Right hindlimb (tissue), 1 donor: ENCODE measurements at places on chromosomes 5 and 9.

DNA sequence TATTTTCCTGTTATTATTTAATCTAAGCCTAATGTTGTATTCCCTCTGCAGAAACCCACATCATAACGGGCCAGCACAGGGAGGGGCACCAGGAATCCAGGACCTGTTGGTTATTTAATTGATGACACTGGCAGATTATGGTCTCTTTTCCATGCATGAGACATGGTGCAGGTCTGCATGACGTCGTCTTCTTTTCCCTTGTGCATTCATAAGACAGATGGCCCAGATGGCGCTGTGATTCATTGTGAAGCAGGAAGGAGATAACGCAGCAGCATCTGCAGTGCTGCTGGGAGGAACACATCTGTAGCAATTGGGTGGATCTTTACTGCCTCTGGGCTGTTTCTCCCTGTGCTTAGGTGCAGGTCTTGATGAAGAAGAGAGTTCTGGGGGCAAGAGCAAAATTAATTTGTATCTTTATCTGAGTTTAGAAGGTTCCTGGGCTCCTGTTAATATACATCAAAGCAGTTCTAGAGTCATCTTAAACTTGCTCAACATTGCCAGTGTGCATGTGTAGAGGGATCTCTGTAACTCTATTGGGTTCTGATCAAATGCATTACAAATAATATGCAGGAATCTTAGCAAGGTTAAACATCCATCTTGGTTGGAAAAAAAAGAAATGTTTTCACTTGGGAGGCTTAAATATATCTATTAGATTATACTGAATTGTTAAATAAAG, 176.1 kb downstream of the PCSK1 start:
- DNase-seq: no peak

DNA sequence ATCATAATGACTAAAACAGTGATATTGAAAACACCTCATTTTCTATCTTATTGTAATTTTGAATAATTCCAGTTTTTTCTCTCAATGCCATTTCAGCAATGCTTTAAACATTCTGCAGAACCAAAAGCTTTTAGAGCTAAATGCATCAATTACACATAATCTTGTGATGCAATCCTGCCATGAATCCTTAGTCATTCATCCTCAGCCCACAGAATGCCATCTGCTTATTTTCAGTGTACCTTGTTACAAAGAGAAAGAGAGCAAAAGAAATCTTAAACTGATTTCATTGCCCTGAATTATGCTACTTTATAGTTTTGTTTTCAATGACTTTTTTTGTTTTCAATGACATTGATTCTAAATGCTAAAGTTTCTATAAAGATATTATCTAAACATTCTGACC, 1234.8 kb upstream of the C9orf72 start:
- no peak for DNase-seq

DNA sequence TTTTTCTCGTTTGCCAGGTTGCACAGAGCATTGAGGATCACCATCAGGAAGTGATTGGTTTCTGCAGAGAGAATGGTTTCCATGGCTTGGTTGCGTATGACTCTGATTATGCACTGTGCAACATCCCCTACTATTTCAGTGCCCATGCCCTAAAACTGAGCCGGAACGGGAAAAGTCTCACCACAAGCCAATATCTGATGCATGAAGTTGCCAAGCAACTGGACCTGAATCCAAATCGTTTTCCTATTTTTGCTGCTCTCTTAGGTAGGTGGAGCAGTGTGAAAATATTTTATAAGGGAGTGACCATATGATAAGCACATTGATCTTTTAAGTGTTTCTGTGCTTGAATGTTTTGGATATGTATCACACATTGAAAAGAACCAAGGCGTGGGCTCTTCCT, 17.7 kb upstream of the FAM120AOS start:
- DNase-seq: no peak

DNA sequence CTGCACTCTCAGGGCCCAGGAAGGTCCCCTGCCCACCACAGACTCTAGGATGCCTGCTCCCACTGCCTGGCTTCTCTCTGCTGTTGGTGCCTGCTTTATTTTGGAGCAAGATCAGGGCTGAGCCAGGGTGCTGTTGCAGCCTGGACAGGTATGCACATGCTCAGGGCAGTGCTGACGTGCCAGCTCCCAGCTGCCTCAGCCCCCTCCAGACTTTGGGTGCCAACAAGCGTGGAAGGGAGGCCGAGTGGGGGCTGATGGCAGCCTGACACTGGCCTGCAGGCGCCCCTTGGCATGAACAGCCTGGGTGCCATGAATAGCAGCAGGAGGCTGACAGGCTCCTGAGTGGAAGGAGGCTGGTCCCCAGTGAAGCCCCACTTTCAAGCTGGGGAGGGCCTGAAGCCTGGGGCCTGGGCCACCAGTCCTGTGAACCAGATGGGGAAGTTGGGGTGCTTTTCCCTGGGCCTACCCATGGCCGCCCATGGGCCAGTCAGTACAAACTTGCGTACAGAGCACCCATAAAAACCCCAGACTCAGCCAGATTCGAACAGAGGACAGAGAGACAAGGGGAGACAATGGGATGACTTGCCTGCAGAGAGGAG, 6.8 kb downstream of the AMBP start:
- no peak for DNase-seq

GRCh38 chr5:170809551-170809950, 26.0 kb downstream of the GABRP start:
- peak; percentile 26 for DNase-seq

DNA sequence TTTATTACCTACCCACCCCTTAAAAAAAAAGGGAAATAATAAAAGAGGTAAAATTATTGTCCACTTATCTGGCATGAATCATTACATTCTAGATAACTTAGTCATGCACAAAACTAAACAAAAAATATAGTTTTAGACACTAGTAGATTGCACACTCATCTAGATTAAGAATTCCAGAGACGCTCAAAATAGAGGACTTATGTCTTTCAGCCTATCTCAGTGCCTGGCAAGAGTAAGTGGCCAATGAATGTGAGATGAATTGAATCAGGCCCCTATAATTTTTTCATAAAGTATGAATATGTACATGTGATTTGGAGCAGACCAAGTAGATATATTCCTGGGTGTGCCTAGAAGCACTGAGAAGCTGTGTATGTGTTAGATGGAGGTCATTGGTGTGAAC, 2.0 kb upstream of the RXFP3 start:
- no peak for DNase-seq

DNA sequence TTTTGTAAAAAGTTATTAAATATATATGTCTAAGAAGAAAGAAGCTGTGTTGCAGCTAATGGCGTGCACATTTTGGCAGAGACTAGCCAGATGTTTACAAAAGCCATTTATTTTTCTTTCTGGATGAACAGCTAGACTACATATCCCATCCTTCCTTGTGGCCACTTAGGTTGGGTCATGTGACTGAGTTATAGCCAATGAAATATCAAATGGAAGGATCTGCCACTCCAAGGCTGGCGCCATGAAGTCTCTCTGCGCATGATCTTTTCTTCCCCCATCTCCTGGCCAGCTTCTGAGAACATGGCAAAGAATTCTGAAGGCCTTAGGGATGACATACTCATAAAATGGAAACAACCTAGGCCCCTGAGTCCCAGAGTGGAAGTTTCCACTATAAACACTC, 244.2 kb upstream of the DAB2 start:
- no peak for DNase-seq

GRCh38 chr5:159301466-159301865, 28.8 kb downstream of the IL12B start:
- DNase-seq: no peak

DNA sequence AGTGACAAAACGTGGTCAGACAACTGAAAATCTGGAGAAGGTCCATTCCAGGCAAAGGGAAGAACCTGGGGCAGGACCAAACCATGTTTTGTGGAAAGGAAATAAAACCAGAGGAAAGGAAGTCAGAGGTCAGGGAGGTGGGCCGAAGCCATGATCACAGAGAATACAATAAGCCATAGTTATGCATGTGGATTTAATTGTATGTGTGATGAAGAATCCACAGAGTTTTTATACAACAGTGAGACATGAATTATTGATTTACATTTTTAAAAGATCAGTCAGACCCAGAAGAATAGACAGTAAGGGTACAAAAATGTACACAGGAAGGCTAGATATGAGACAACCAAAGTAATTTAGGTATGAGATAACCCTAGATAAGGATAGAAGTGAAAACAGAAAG, 20.8 kb downstream of the TTC33 start:
- no peak for DNase-seq

- DNase-seq: no peak
Observed at GRCh38 chr9:124928116-124928515, 12.8 kb downstream of the GOLGA1 start.

GRCh38 chr5:158153508-158153907, 294.6 kb upstream of the CLINT1 start:
- no peak for DNase-seq

DNA sequence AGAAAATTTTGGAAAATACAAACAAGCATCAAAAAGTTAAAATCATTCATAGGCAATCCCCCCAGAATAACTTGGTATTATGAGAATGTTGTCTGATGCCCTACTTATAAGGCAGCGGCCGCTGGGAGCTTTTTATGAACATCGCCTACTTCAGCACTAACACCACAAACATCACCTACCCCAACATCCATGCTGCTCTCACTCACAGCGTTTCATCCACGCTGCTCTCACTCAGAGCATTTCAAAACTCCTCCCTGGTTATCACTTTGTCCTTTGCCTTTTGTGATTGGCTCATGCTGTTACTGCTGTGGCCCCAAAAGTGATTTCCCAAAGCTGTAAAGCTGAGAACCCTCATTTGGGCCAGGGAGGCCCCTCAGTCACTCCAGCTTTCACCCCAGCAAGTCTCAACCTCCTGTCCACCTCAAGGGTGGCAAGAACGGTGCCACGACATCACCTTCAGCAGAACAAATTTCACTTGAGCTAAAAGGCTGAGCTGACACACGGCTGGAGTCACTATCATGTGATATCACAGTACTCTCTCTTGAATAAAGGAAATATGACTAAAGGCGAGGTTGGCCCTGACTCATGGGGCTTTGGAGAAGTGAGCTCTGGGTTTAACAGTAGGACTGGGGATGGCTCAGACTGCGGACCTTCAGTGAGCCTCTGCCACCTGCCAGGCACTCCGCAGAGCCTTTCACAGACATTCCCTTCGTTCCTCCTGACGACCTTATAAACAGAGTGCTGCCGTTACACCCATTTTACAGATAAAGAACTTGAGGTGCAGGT, 25.2 kb downstream of the SHC3 start:
- DNase-seq: no peak

DNA sequence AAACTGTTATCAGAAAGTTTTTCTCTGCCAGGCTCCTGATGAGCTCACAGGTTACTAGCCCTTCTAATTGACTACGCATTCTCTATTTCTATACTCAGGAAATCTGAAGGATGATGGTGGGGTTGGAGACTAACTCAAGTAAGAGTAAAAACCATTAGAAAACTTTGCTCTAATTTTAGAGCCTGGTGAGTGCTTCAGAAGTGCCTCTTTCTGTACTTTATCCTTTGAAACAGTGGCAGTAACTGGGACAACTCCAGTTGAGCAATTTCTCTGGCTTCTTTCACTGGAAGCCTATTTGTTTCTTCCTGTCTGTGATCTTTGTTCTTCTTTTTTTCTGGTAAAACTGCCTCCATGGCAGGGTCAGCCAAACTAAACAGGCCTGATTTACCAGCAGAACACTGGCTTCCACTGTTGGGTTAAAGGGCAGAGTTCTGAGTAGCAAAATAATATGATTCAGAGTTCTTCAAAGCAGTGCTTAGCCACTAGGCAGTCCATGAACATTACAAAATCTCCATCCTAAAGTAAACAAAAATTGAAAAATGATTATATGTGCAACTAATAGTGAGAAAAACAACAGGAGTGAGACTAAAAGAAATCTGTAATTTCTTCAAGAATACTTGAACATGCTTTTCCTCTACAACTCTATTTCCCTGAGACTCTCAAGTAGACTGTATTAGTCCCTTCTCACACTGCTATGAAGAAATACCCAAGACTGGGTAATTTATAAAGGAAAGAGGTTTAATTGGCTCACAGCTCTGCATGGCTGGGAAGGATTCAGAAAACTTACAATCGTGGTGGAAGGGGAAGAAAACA, 79.8 kb downstream of the MROH2B start:
- peak; percentile 21 for DNase-seq

DNA sequence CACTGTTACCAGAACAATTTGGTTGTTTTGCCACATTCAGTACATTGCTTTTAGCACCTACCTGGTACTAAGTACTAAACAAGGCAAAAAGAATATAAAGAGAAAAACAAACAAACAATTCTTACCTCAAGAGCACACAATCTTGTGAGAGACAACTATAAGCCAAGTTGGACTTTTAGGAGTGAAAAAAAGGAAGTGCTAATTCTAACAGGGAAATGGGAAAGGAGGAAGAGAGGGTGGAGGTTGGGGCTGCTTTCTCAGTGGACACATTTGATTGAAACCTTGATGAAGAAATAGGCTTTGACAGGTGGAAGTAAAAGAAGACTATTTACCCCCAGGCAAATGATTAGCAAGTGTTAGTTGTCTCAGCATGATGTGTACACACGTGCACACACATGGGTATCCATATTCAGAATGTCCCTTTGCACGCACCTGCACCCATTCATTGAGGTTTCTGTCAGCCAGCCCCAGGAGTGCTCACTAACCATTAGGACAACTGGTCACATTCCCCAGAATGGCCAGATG, 302.6 kb downstream of the ACTL7B start:
- no peak for DNase-seq

GRCh38 chr5:95909738-95910137, 51.9 kb downstream of the ELL2 start:
- no peak for DNase-seq

- no peak for DNase-seq
Observed at GRCh38 chr5:72268753-72269410, 51.2 kb downstream of the MRPS27 start.

GRCh38 chr9:97528529-97529230, 27.2 kb downstream of the TMOD1 start:
- no peak for DNase-seq

DNA sequence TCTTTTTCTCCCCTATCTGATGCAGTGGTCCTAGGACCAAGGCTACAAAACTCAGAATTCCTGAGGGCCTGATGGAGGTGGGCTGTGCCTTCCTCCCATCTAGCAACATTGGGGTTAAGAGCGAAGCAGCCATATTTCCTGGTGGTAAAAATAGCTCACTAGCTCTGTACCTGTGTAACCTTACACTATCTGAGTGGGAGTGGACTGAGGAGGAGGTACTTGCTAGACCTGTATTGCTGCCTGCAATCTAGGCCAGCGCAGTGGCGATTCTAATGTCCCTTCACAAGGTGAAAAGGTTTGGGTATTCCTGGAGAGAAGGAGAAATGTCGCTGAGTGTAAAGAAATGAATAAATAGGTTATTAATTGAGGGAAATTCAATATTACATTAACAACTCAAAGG, 80.2 kb upstream of the LIFR start:
- no peak for DNase-seq

GRCh38 chr5:111703662-111704061, 53.3 kb downstream of the NREP start:
- DNase-seq: no peak

GRCh38 chr5:158699298-158699880, 400.3 kb downstream of the EBF1 start:
- peak; percentile 35 for DNase-seq

- no peak for DNase-seq
Observed at GRCh38 chr5:150787656-150788055, 9.1 kb downstream of the SMIM3 start.
